HCT116 (cell line): ENCODE measurements at places on chromosomes 2 and 18.

DNA sequence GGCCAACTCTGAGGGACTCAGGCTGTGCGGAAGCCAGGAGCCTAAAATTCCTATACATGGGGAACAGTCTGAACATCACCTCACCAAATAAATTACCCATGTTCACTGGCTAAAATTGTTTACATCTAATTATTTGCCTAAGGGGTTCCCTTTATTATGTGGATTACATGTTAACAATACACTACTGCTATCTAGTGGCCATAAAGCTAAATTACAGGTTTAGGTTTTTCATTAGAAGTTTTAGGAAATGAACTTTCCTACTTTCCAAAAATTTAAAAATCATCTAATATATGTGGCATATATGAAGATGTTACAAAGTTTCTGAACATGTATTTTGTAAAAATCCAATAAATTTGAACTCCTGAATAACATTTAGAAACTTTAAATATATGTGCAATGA is 40.3 kb downstream of the PLA2R1 start:
- no peak for DNase-seq

- DNase-seq, result no peak
These were observed 8.7 kb downstream of the CROCC2 start for GRCh38 chr2:240914645-240915525.

DNA sequence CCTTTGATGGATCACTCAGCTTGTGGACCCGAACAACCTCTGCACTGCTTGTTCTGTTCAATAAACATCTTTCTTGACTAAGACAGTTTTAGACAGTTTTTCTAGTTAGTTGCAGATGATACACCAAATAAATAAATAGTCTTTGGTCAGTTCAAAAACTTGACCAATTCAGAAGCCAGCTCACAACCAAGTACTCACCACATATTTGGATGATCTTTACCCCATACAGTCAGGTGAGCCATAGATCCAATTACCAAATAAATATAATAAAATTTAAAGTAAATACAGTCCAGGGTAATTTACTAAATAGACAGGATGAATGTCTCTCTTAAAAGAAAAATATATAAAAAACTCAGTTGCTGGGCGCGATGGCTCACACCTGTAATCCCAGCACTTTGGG is 18.2 kb downstream of the SCN3A start:
- no peak for DNase-seq

- no peak for DNase-seq
These were observed 88.6 kb upstream of the B3GNT7 start for GRCh38 chr2:231306791-231307393.

GRCh38 chr18:1541478-1541877 is 636.8 kb downstream of the ADCYAP1 start:
- DNase-seq, result no peak

- no peak for DNase-seq
These were observed 102.5 kb downstream of the LOXHD1 start for GRCh38 chr18:46554406-46555080.

DNA sequence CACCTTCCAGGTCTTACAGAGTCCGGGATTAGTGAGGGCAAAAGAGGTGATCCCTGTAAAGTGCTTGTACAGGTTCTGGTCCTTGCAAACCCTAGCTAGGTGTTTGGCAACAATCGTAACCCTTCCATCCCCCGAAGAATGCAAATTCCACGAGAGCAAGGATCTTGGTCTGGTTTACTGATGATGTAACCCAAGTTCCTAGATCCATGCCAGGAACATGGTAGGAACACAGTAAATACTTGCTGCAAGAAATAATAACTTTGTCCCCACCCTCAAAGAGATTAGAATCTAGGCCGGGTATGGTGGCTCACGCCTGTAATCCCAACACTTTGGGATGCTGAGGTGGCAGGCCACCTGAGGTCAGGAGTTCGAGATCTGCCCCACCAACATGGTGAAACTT is 6.8 kb upstream of the NEU2 start:
- no peak for DNase-seq

GRCh38 chr2:105789745-105790460 is 45.2 kb downstream of the NCK2 start:
- DNase-seq, result no peak

GRCh38 chr18:5060543-5060942 is 136.5 kb downstream of the AKAIN1 start:
- DNase-seq, result no peak

- no peak for DNase-seq
These were observed 7.6 kb downstream of the COX5B start for GRCh38 chr2:97653473-97653872.

- DNase-seq, result no peak
These were observed 22.5 kb upstream of the NEDD4L start for GRCh38 chr18:58021504-58021903.

DNA sequence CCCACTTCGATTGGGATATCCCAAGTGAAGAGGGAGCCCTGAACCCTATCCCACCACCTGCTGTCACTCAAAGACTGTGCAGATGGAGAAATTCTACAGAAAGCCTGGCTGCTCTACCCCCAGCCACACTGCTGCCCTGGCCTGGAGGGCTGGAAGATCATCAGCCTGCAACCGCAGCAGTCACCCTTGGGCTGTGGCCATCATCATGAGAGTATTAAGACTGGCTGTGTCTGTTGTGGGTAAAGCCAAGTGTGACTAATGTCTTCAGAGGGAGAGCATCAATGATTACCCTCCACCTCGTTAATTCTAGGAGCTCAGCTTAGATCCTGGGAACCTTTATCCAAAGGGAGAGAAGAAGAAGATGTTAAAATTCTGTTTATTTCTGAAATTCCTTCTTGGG is 221.5 kb downstream of the TFCP2L1 start:
- no peak for DNase-seq

DNA sequence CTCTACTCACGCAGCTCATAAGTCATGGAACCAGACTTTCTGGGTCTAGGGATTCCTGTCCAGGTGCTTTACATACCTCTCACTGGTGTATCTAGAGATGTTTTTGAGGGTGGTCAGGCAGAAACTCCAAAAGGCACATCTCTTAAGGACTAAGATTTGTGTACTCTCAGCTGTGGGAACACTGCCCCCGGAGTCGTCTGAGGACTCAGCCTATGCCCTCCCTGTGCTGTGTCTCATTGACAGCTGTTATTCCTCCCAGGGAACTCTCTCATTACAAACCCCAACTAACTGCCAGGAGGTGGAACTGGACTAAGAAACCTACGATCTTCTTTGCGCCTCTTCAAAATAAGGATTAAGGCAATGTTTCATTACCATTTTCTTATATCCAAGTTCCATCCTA is 293.9 kb upstream of the DLGAP1 start:
- DNase-seq, result no peak
